ENCODE measurements at places on chromosomes 7 and 10.

DNA sequence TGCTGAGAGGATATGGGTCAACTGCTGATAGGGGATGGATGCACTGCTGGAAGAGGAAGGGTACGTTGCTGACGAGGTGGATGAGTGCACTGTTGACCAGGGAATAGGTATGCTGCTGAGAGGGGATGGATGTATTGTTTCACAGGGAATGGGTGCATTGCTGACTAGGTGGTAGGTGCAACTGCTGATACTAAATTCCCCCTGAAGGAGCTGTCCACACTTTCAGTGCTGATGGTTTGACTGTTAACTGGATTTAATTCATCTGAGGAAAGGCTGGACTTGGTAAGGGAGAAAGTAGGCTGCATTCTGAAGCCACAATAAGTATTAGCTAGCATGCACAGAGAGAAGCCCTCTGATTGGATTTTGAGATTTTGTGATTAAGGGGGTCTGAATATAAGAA lies 1196.8 kb upstream of the PHF14 start:
- DNase-seq, result no peak

DNA sequence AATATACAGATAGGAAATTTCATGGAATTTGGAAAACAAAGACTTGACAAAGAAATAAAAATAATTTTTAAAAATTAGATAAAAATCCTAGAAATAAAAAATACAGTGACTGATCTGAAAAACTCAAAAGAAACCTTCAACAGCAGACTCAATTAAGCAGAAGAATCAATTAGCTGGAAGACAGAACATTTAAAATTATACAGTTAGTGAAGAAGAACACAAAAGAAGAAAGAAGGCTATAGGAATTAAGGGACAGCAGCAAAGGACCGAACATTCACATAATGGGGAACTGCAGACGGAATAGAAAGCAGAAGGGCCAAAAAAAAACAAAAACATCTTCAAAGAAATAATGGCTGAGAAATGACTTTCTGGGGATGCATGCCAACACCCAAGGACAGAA lies 314.5 kb downstream of the CRPPA start:
- no peak for DNase-seq

- DNase-seq, result no peak
These were observed 19.6 kb upstream of the ADAM12 start for GRCh38 chr10:126407831-126408230.

GRCh38 chr7:2157473-2158279 lies 75.1 kb downstream of the MAD1L1 start:
- DNase-seq, result no peak

DNA sequence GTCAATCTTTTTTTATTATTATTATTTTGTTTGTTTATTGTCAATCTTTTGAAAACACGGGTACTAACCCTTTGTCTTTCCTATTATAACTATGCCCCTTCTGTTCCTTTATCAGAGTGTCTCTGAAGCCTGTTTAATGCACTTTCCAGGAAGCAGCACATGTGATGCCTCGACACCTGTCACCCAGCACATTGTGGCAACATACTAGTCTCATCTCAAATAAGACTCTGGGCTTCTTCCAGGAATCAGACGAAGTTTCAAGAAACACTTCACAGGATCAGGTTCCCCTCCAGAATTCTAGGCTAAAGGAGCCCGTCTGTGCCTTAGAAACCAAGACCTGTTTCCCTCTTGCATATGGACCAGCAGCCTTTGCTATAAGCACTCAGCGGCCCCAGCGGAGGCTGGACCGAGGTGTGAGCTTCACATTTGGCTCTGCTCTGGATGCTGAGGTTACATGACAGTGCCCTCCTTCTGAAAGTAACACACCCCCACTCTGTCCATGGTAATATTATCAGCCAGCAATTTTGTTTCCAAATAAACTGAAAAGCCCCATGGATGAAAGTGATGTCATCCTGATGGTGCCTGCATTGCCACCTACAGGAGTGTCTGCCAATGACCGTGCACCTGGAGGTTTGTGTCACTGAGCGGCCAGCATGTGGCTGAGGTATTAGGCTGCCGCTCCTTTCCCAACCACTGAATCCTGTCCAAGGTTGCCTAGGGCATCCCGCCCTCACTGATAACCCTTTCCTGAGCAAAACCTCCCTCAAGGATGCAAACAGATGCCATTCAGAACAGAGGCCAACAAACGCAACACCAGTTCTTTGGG lies 38.1 kb downstream of the MKI67 start:
- DNase-seq, result no peak

GRCh38 chr7:19107356-19108146 lies 9.9 kb downstream of the TWIST1 start:
- no peak for DNase-seq

GRCh38 chr7:19095353-19095860 lies 22.0 kb downstream of the TWIST1 start:
- no peak for DNase-seq

GRCh38 chr7:91517201-91517785 lies 253.1 kb downstream of the FZD1 start:
- no peak for DNase-seq

DNA sequence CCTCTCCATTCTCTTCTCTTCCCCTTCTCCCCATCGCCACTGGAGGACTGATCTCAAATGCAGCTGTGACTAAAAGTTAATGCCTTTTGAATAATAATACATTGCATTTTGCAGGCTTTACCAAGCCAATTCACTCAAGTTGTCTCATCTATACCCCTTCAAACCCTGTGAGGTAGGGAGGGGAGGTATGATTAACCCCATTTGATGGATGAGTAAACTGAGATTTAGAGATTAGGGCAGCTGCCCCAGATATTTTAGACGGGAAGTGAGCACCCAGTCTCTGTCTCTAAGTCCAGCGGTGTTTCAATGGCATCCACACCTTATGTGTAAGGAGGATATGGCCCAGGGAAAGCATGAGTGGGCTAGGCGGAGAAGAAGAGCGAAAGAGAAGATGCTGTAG lies 1.1 kb downstream of the CPA5 start:
- DNase-seq, result no peak

DNA sequence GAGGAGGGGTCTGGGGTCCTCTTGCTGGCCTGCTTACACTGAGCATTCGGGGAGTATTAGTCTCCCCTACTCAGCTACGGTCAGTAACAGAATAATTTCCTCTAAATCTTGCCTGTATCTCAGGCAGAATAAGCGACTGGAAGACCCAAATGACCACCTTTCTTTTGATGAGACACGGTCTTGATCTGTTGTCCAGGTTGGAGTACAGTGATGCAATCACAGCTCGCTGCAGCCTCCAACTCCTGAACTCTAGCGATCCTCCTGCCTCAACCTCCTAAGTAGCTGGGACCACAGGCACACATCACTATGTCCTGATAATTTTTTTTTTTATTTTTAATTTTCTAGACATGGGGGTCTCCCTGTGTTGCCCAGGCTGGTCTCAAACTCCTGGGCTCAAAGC lies 17.2 kb downstream of the CCL24 start:
- DNase-seq, result no peak

DNA sequence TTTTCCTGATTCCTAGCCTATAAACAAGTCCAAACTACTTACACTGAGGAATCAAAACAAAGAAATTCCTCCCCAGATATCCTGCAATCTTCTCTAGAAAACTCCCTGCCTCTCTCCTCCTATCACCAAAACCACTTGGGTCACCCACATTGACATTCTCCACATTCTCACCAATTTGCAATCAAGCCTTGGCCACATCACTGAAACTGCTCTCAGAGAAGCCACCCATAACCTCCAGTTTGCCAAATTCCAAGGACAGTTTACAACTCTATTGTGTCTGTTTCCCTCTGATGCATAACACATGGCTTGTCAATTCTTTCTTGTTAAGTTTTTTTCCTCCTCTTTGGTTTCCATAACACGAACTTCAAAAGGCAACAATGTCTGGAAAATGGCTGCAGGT lies 233.5 kb downstream of the XPNPEP1 start:
- DNase-seq, result no peak

DNA sequence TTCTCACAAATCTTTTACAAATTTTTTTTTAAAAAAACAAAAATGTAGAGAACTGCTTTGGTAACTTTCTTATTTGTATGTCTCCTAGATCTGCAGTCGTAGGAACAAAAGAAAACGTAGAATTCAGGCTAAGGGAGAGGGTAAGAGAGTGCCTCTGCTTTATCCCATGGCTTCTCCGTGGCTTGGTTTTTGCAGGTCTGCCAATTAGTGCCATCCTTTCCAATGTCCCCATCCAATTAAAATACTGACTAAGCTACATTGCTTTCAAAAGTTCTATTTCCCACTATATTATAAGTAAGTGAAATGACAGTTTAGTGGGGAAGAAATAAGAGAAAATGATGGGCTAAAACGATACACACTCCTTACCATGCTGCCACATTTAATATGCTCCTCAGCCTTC lies 209.3 kb downstream of the CRPPA start:
- no peak for DNase-seq

DNA sequence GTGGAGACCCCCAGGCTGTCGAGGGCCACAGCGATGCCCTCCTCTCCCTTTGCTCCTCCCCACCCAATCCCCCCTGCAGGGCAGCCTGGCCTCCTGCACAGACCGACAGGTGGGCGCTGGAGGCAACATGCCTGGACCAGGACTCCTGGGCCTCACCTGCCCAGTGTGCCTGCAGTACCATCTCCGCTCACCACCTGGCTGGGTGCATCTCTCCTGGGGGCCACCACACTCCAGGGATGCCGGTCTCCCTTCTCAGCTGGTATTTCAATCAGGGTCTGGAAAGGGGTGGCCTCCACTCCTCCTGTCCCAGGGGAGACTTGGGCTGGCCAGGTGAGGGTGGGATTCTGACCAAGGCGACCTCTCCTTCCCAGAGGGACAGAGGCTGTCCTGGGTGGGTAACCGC lies 17.2 kb upstream of the CFAP46 start:
- no peak for DNase-seq

DNA sequence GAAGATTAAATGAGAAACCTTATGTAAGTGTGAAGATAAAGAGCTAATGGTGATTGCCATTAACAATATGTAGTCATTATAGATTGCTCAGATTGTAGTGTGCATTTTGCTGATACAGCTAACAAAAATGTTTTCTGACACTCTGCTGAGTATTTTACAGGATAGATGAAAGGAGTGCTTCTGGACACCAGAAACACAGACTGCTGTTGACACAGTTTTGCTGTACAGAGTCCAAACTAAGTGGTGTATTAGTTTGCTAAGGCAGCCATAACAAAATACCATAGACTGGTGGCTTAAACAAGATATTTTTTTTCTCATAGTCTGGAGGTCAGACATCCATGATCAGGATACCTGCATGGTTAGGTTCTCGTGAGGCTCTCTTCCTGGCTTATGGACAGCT lies 2.2 kb downstream of the SMC3 start:
- DNase-seq, result no peak

- DNase-seq, result no peak
These were observed 10.2 kb upstream of the REPIN1 start for GRCh38 chr7:150358433-150358832.

DNA sequence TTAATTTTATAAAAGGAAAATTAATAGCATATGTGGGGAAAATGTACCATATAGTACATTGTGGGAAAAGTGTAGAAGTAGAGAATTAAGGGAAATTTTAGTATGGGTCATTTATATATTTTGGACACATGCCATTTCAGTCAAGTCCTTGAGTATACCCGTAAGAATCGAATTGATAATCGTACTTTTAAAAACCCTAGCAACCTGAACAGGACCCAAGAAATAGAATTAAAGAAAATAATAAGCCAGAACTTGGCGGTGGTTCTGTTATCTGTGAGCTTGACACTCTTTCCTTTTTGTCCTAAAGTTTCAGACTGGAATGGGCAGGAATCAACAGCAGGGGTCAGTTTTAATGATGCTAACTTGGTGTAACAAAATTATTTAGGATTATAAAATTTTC lies 221.0 kb downstream of the CDK14 start:
- no peak for DNase-seq

- no peak for DNase-seq
These were observed 55.1 kb downstream of the ABI1 start for GRCh38 chr10:26805567-26806245.

GRCh38 chr7:129730159-129730558 lies 118.6 kb downstream of the NRF1 start:
- DNase-seq, result no peak

Data from H1 (cell line).